Bone marrow (tissue), 2 donors: ENCODE measurements at places on chromosomes 5 and 9.

- no peak for DNase-seq
These were observed 23.5 kb downstream of the MAPKAP1 start for GRCh38 chr9:125683486-125683885.

GRCh38 chr9:134735441-134736175, 94.0 kb downstream of the COL5A1 start:
- no peak for DNase-seq

- no peak for DNase-seq
These were observed 48.8 kb upstream of the GLRX start for GRCh38 chr5:95871146-95871806.

- DNase-seq, result no peak
These were observed 1509.7 kb upstream of the WWC1 start for GRCh38 chr5:166781737-166782136.

DNA sequence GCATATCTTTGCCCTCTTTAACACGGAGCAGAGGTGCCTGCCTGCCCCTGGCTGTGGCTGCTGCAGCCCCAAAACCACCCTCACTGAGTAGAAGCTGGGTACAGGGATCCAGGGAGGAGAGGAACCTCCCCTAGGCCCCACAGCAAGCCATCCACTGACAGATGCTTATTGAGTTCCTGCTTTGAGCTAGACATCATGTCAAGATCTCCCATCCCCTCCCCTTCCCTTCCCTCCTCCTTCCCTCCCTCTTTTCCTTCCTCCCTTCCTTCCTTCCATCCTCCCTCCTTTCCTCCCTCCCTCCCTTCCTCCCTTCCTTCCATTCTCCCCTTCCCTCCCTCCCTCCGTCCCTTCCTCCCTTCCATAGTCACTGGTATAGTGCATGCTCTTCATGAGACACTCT, 29.3 kb downstream of the GOLGA2 start:
- DNase-seq, result no peak

GRCh38 chr5:106854105-106854687, 816.5 kb downstream of the EFNA5 start:
- no peak for DNase-seq

DNA sequence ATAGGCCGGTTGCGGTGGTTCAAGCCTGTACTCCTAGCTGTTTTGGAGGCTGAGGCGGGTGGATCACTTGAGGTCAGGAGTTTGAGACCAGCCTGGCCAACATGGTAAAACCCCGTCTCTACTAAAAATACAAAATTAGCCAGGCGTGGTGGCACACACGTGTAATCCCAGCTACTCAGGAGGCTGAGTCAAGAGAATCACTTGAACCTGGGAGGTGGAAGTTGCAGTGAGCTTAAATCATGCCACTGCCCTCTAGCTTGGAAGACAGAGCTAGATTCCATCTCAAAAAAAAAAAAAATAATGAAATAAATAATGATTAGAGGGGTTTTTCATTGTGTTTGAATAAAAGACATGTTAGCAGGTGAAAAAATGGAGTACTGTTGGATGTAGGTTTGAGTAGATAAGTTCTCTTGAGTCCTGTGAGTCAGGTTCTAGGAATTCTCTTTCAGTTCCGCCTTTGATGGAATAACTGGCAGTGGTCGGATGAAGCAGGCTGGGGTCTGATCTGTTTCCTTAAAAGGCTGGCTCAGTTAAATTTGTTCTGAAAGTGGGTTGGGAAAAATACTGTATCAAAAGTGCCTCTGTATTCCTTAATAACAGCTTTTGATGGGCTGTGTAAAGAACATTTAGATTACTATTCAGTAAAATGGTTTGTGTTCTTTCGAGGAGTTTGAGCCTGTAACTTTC, 73.2 kb downstream of the AOPEP start:
- DNase-seq, result no peak

GRCh38 chr5:61775901-61776300, 443.8 kb downstream of the ZSWIM6 start:
- DNase-seq, result no peak

GRCh38 chr9:122377241-122378164, 6.7 kb downstream of the PTGS1 start:
- no peak for DNase-seq

DNA sequence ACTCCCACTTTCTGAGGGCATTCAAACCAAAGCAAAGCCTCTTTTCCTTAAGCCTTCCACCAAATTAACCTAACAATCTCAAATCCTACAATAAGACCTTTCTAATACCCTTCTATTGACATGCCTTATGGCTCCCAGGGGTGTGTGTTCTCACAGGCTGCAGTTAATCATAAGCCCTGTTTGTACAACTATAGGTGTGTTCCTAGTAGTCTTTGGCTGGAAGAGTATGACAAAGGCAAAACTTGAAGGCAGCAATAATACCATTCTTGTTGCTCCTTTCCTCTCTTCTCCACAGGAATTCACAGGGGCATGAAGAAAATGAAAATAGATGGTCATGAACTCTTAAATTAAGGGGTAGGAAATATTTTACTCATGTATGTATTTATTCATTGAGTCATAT, 10.9 kb upstream of the FBXO38 start:
- DNase-seq, result no peak

DNA sequence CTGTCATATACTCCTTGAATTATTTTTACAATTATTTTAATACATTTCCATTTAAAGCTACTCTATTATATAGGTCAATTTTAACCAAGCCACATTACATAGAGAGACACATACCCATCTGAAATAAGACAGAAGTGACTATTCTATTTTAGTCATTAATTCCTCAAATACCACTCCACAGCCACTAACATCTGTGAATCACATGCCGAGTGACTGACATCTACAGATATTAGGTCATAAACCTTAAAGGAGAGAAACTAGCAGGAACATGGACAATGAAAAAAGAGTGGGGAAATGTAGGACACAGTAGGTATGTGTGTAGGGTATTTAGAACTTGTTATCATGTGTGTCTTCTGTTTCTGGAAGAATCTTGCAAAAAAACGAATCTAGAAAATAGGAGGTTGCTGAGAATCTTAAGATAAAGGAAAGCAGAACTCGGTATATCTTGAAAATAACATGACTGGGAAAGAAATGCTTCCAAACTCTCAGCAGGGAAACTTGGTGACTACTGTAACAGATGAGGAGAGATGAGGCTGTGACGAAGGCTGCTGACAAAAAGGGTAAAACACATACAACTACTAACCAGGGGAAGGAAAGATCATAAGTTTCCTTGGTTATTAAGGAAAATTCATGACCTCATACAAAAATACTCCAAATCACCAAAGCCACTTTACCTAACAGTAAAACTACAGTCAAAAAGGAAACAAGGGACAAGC, 84.6 kb downstream of the PLPP1 start:
- DNase-seq, result no peak

- no peak for DNase-seq
These were observed 252.3 kb downstream of the DNAH5 start for GRCh38 chr5:13692172-13692571.

- no peak for DNase-seq
These were observed 159.7 kb downstream of the TLE1 start for GRCh38 chr9:81529556-81530193.

GRCh38 chr9:2120926-2121689, 106.0 kb downstream of the SMARCA2 start:
- DNase-seq, result no peak

DNA sequence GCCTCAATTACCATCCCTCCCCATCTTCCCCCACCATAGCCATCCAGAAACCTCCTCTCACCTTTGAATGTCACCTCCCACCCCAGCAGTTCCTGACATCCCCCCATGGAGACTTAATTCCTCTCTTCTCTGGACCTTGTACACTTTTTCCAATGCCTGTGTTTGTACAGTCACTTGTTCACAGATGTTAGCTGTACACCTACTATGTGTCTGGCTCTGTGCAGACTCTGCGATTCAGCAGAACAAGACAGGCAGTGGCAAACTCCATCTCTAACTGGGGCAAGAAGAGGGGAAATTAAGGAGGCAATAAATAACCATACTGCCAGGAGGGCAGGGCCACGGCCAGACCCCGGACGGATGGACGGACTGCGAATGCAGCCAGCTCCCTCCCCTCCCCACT, 29.8 kb upstream of the CRB2 start:
- DNase-seq, result no peak

DNA sequence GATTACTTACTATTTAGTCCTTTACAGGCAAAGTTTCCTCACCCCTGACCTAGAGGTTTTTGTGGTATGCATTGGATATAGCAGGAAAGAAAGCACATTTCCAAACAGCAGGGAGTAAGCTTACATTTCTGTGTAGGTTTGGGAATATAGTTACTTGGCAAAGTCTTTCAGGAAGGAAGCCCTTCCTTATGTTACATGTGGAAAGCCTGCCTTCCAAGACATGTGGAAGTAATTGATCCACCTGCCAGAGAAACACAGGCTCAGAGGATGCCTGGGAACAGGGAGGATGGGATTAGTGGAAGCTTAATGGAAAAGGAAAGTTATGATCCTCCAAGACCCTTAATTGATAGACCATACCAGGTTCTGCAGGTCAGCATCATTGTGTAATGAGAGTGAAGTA, 87.3 kb upstream of the PPP1R2B start:
- DNase-seq, result no peak

DNA sequence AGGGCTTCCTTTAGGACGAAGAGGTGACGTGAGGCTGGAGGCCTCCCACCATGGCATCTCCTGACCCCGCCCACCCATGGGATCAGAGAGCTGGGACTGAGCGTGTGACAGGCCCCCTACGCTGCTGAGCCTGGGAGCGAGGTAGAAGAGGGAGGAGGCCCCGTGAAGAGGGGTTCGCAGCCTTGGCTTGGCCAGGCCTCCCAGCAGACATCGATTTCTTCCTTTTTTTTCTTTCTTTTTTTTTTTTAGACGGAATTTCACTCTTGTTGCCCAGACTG, 39.5 kb downstream of the PTGES start:
- DNase-seq, result no peak

GRCh38 chr5:402615-403359, 40.2 kb upstream of the EXOC3 start:
- no peak for DNase-seq

DNA sequence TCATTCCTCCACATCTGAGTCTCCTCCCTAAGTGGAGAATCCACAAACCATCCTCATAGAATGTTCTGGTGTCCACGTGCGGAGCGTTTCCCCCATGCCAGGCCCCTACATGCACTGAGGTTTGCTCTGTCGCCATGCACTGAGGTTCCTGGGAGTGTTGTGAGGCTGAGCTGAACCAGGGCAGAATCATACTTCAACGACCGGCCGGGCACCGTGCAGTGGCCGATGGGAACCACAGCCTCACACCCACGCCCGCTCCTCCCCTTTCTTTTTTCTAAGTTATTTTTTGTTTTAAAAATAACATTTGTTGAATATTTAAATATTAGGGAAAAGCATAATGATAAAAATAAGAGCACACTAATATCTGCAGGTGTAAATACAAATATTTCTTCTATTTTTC, 260.4 kb upstream of the IRX4 start:
- no peak for DNase-seq
